GM12864 (cell line): ENCODE measurements at places on chromosomes 3 and 15.

GRCh38 chr3:103167850-103168249 is 733.0 kb downstream of the ZPLD1 start:
- DNase-seq: peak; percentile 2

DNA sequence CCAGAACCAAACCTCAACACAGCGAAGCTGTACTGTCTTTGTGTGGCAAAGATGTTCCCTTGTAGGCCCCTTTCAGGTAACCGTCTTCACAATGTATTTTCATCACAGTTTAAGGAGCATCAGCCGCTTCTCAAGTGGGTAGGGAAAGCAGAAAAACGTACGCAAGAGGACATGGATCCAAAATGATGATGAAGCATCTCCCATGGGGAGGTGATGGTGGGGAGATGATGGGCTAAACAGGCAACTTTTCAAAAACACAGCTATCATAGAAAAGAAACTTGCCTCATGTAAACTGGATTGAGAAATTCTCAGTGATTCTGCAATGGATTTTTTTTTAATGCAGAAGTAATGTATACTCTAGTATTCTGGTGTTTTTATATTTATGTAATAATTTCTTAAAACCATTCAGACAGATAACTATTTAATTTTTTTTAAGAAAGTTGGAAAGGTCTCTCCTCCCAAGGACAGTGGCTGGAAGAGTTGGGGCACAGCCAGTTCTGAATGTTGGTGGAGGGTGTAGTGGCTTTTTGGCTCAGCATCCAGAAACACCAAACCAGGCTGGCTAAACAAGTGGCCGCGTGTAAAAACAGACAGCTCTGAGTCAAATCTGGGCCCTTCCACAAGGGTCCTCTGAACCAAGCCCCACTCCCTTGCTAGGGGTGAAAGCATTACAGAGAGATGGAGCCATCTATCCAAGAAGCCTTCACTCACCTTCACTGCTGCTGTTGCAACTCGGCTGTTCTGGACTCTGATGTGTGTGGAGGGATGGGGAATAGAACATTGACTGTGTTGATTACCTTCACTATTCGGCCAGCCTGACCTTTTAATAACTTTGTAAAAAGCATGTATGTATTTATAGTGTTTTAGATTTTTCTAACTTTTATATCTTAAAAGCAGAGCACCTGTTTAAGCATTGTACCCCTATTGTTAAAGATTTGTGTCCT is 60.0 kb downstream of the AAGAB start:
- DNase-seq: no peak

DNA sequence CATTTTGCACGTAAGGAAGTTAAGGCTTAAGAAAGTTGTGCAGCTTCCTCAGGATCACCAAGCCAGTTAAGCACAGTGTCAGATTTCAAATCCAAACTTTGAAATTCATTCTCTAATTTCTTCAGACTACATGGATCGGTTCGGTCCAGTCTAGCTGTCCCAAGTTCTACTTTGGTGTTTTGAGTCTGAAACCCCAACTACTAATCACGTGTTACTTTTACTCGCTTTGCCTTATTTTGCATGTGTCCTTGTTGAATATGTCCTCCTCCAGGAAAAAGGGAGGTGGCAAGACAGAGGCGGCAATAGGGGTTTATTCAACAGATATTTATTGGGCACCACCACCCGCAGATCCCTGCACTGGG is 522 bp upstream of the GXYLT2 start:
- DNase-seq: no peak

DNA sequence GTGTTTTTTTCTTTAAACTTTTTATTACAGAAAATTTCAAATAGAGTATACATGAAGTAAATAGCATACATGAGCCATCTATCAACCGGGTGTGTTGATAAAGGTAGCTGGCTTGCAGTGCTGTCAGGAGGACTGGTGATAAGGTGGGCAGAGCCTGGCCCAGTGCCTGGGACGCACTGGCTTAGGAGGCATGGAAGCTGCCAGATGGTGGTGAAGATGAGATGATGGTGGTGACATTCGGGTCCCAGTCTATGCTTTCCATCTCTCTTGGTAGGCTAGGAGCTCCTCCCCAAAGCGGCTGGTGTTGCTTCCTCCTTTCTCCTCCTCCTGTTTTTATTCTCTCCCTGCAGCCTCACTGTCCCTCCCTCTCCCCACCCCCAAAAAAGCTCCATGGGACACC is 101.7 kb downstream of the ADCY5 start:
- no peak for DNase-seq

DNA sequence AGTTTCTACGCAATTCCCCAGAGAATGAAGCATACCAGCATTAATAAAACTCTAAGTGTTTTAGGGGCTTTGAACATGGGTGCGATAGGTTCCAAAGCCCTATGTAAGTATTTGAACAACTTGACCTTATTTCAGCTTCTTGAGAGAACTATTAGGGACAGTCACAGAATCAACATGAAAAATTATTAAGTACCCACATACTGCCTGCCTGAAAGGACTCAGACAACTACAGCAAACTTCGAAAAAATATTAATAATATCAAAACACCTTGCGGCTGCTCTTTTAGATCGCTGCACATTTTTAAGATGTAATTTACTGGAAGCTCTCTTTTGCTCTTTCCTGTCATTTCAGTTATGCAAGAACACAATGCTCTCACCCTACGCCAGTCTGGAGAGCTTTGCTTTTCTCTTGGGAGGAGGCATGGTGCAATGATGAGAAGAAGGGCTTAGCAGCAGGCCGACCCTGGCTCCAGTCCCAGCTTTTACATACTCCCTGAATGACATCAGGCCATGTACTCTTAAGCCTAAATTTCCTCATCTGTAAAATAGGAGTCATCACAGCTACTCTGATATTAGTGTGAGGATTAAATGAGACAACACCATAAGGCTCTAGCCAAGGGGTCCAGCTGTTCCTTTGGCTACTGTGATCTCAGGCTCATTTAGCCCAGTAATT is 640.7 kb downstream of the FHIT start:
- no peak for DNase-seq

DNA sequence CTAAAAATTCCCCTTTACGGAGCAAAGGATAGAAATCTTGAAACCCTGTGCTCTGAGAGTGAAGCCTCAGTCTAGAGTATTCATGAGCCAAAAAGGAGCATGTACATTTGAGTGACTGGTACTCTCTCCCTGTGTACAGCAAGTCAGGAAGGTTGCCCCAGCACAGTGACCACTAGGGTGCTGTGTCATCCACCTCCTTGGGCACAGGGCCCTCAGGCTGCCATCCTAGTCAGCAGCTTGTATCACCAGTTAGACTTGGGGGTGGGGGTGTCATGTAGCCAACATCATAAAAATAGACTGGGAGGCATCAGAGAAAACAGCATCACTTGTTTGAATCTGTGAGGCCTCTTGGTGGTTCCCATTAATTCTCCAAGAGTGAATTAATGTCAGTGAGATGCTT is 12.0 kb downstream of the NME9 start:
- no peak for DNase-seq

- no peak for DNase-seq
Observed at GRCh38 chr3:40985195-40985594, 214.1 kb upstream of the CTNNB1 start.

- DNase-seq: no peak
Observed at GRCh38 chr15:68436680-68437079, 4.7 kb upstream of the ITGA11 start.

GRCh38 chr15:43151688-43152087 is 18.3 kb downstream of the TMEM62 start:
- DNase-seq: no peak

DNA sequence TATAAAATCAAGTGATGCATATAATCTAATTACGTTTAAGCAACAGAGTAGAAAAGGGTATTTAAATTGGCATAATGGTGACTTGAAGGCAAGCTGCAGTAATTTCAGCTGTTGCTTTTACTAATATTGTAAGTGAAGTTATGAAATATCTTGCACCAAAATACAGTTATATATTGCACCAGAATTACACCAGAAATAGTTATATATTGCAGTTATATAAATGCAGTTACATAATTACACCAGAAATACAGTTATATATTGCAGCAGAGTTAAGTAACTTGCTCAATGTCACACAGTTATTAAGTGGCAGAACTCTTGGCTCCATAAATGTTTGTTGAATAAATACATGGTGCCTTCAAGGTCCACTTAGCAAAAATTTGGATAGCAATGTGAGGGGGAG is 51.4 kb downstream of the PCOLCE2 start:
- DNase-seq: no peak
